ENCODE measurements at places on chromosomes 3 and 15. TPM values are rescaled to one million over a fixed set of nuclear protein-coding genes. Genes with fewer than 3 reads are reported as not detected.

DNA sequence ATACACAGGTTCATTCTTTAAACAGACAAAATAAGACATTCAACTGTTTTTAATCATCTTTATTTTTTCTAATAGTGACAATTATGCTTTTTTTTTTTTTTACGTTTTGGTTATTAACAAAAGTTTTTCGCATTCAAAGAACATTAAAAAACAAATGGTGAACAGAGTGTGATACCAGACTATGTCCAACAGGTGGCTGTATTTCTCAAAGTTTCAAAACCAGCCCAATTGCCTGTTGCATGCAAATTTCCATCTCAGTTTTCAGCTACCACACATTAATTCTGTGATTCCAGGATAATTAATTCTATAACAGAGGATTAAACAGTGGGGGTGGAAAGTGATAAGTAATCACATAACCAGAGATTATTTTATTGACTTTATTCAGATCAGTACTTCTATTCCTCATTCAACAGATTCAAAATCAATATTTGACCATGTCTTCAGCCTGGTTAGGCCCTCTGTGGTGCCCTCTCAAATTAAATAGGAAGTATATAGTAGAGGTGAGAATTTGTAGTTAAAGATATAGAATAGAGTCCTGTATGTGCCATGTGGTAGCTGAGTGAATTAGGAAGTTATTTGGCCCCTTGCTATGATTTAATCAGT lies 122.2 kb upstream of the DCBLD2 start:
- no peaks in the 10 kb centered on the region for H3K27me3 ChIP-seq
- H3K27ac ChIP-seq, result no peak overlapping the region
- no peak overlapping the region for H3K4me3 ChIP-seq
- H3K4me1 ChIP-seq, result no peaks in the 10 kb centered on the region

The SAMMSON gene
- total RNA-seq, result 2.1 TPM

The DPPA2 gene
- total RNA-seq, result not detected

The MYO5C gene
- 34.8 TPM for total RNA-seq

The RNF168 gene
- total RNA-seq, result 8.9 TPM

DNA sequence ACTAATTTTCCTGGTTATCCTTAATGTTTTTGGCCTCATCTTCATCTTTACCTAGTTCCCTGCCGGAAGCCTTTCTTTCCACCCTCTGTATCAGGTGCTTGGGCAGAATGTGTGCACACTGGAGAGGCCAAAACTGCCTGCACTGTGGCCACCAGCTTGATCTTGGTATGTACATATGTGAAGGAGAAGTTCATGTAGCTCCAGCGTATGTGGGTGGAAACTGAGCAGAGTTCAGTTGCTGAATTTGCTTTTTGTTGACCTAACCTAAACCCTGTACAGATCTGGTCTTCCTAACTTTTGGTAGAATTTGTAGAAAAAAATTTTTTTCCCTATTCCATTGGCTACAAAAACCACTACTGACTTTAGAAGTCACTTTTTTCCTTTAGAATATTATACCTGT lies 65.9 kb upstream of the IGSF10 start:
- H3K4me1 ChIP-seq, result no peaks in the 10 kb centered on the region
- H3K4me3 ChIP-seq, result no peak overlapping the region
- H3K27me3 ChIP-seq, result no peaks in the 10 kb centered on the region
- no peaks in the 10 kb centered on the region for H3K36me3 ChIP-seq
- no peak for DNase-seq

- peaks cover 25% of the 10 kb centered on the region for H3K4me1 ChIP-seq
- no peaks in the 10 kb centered on the region for H3K36me3 ChIP-seq
- DNase-seq, result peak; percentile 56
- peak overlapping the region; percentile 47 for H3K4me3 ChIP-seq
These were observed 557 bp downstream of the ELL3 start for GRCh38 chr15:43776101-43776717.

- H3K4me3 ChIP-seq, result no peak overlapping the region
- no peaks in the 10 kb centered on the region for H3K36me3 ChIP-seq
- no peak for DNase-seq
- no peaks in the 10 kb centered on the region for H3K4me1 ChIP-seq
- H3K27ac ChIP-seq, result no peak overlapping the region
- no peaks in the 10 kb centered on the region for H3K27me3 ChIP-seq
These were observed 102.1 kb upstream of the VEPH1 start for GRCh38 chr3:157605356-157605755.

The PLA1A gene
- total RNA-seq, result 4.4 TPM

- no peak overlapping the region for H3K27ac ChIP-seq
- DNase-seq, result no peak
- H3K4me1 ChIP-seq, result no peaks in the 10 kb centered on the region
These were observed 109.0 kb upstream of the TBL1XR1 start for GRCh38 chr3:177306252-177306651.

The ZNF660 gene
- total RNA-seq, result 6.3 TPM

The IRAK2 gene
- total RNA-seq, result 0.99 TPM

- H3K4me3 ChIP-seq, result no peak overlapping the region
- no peak overlapping the region for H3K27ac ChIP-seq
- no peaks in the 10 kb centered on the region for H3K27me3 ChIP-seq
- no peaks in the 10 kb centered on the region for H3K36me3 ChIP-seq
These were observed 277.1 kb downstream of the SUCLG2 start for GRCh38 chr3:67377299-67377698.

DNA sequence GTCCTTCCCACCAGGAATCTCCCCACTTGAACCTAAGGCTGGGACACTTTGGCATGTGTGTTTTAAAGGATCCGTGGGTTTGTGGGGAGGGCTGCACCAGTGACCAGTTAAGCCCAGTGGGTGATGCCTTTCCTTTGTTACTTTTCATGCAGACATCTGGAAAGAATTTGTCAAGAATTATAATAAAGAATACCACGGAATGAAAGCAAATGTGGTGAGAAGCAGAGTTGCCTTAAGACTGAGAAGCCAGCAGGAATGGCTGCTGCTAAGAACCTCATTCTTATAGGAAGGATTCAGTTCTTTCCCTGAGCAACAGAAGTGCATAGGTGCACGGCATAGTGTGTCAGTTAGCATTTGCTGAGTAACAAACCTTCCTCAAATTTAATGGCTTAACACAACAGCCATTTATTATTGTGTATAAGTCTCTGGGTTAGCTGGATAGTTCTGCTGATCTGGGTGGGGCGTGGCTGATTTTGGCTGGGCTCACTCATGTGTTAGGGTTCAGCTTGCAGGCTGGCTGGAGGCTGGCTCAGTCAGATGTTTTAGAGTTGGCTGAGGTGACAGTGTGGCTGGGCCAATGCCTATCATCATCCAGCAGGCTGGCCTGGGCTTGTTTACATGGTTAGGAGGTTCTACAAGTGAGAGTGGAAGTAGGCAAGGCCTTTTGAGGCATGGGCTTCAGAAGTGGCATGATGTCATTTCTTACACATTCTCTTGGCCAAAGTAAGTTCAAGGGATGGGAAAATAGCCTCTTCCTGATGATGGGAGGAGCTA lies 262.7 kb upstream of the CTDSPL start:
- no peaks in the 10 kb centered on the region for H3K27me3 ChIP-seq
- H3K27ac ChIP-seq, result no peak overlapping the region
- no peaks in the 10 kb centered on the region for H3K36me3 ChIP-seq

DNA sequence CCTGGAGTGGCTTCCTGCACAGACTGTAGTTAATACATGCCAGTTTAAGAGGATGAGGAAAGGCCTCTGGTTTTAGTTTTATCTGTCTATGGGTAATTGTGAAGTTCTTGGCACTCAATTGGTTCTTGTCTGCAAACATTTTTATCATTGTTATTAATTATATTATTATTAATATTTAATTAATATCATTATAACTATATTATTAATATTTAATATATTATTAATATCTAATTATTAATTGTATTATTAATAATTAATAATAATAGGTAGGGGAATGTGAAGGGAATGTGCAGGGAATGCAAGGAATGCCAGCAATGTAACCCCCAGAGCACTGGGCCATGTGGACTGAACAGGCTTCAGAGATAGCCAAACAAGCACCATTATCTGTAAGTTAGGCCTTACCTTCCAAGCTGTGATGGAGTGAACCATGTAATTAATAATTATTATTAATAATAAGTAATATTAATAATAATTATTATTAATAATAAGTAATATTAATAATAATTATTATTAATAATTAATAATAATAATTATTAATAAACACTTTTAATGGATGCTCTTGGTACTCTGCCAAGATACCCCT lies 79.8 kb upstream of the NMNAT3 start:
- H3K27me3 ChIP-seq, result no peaks in the 10 kb centered on the region
- H3K27ac ChIP-seq, result no peak overlapping the region
- H3K36me3 ChIP-seq, result no peaks in the 10 kb centered on the region
- no peak for DNase-seq

DNA sequence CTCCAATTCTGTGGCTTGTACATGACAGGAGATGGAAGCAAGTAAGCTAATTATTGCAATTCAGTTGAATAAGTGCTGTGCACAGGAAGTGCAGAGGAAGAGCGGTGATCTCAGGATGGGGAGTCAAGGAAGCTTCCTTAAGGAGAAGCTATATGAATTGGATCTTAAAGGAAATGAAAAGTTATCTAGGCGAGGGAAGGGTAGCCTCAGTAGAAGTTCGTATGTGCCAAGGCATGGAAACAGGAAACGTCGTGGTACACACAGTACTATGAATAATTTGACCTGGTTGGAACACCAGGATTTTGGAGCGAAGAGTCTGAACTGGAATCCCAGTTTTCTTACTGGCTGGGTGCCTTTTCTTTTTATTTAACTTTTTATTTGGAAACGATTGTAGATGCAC lies 39.3 kb downstream of the ST6GAL1 start:
- peaks cover 2% of the 10 kb centered on the region for H3K4me1 ChIP-seq
- H3K4me3 ChIP-seq, result no peak overlapping the region
- H3K36me3 ChIP-seq, result no peaks in the 10 kb centered on the region
- H3K27me3 ChIP-seq, result no peaks in the 10 kb centered on the region

GRCh38 chr3:119695480-119695879 lies 7.3 kb upstream of the CFAP91 start:
- H3K27ac ChIP-seq, result no peak overlapping the region
- no peaks in the 10 kb centered on the region for H3K4me1 ChIP-seq
- H3K4me3 ChIP-seq, result no peak overlapping the region
- H3K36me3 ChIP-seq, result no peaks in the 10 kb centered on the region

GRCh38 chr3:47838503-47838902 lies 35.6 kb downstream of the DHX30 start:
- no peak for DNase-seq
- H3K27me3 ChIP-seq, result no peaks in the 10 kb centered on the region
- H3K4me1 ChIP-seq, result no peaks in the 10 kb centered on the region
- no peak overlapping the region for H3K4me3 ChIP-seq
- no peak overlapping the region for H3K27ac ChIP-seq

The ZFAND6 gene
- 21.8 TPM for total RNA-seq

- H3K27ac ChIP-seq, result no peak overlapping the region
- DNase-seq, result no peak
- no peak overlapping the region for H3K4me3 ChIP-seq
- H3K27me3 ChIP-seq, result no peaks in the 10 kb centered on the region
- no peaks in the 10 kb centered on the region for H3K36me3 ChIP-seq
- peaks cover 8% of the 10 kb centered on the region for H3K4me1 ChIP-seq
These were observed 281.3 kb downstream of the WDR72 start for GRCh38 chr15:53477981-53478766.

- H3K27me3 ChIP-seq, result no peaks in the 10 kb centered on the region
- no peak overlapping the region for H3K4me3 ChIP-seq
- DNase-seq, result no peak
- H3K4me1 ChIP-seq, result no peaks in the 10 kb centered on the region
- no peak overlapping the region for H3K27ac ChIP-seq
These were observed 141.6 kb upstream of the IGF1R start for GRCh38 chr15:98506711-98507110.
